ENCODE measurements at places on chromosomes 1 and 21.

DNA sequence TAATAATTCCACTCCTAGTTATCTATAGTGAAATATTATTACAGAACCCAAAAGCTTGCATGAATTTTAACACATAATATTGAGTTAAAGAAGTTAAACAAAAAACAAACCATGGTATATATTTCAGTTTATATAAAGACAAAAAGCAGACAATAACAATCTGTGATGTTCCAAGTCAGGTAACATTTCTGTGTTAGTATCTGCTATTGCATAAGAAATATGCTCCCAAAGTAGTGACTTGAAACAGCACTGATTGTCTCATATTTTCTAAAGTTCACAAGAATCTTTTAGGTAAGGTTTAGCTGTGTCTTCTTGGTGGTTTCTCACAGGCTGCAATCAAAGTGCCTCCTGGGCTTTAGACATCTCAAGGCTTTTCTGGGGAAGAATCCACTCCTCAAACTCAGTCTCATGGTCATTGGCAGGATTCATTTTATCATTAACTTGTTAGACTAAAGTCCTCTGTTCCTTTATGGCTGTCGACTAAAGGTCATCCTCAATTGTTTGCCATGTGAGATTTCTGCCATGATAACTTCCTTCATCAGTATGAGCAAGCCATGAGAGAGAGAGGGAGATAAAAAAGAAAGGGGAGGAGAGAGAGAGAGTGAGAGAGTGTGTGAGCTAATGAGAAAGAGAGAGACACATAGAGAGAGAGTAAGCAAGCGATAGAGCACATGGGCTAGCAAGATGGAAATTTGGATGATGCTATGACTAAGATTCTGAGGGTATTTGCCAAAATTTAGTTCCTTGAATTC is 19.9 kb downstream of the GBP1 start:
- DNase-seq: no peak

DNA sequence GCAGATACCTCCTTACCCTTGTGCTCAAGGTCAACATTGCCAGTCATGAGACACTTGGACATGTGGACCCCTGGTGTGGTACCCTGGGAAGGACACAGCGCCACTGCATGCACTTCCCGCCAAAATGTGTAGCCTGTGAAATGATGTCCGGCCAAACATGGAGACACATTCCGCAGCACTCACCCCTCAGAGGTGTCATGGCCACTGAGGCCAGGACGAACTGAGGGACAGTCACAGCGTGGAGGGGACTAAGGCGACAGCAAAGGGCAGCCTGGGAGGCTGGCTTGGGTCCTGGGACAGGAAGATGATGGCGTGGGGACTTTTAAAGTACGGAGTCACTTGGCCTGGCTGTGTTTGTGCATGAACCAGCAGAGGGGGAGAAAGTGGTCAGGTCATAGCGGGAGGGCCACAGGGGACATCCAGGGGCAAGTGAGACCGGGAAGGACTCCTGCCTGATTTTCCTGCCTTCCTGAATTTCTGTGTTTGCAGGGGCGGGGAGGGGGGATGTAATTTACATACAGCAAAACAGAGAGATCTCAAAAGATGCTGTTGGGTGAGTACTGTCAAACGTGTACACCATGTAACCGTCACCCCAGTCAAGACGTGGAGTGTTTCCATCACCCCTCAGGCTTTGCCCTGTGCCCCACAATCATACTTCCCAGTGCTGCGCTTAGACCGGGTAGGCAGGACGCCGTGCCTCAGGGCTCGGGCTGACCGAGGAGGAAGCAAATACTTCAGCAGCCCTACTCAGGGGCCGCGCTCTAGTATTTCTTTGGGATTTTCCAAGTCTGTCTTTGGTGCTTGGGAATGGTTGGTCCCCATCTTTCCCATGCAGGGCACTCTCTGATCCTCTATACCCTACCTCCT is 45.2 kb downstream of the WDR4 start:
- no peak for DNase-seq

DNA sequence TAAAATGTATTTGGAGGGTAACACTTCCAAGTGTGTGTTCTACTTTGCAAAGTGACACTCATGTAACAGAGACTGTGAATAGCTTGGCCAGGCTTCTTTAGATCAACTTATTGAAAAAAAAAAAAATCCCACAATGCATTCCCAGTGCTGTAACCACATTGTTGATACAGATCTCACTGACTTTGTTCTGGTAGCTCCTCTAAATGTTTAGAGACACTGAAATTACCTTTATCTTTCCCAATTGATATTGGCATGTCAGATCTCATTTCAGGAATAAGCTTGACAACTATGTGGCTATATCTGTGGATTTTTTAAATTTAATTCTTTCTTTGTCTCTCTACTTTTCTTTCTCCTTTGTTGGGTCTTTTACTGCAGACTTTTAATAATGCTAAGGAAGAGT is 1018.9 kb upstream of the PRMT6 start:
- no peak for DNase-seq

DNA sequence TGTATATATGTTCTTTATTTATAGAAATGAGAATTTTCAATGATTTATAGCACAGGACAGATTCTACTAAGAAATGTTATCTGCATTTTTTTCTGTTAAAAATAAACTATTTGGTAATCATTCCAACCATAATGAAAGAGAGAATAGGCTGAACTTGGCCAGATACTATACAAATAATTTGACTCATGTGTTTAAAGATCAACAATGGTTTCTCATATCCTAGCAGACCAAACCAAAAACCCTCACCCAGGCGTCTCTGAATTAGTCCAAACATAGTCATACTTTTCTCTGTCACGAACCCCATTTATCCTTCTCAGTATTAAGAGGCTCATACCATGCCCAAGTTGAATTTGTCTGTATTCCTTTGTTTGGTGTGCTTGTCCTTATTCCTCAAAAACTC is 40.3 kb downstream of the RPE65 start:
- no peak for DNase-seq

DNA sequence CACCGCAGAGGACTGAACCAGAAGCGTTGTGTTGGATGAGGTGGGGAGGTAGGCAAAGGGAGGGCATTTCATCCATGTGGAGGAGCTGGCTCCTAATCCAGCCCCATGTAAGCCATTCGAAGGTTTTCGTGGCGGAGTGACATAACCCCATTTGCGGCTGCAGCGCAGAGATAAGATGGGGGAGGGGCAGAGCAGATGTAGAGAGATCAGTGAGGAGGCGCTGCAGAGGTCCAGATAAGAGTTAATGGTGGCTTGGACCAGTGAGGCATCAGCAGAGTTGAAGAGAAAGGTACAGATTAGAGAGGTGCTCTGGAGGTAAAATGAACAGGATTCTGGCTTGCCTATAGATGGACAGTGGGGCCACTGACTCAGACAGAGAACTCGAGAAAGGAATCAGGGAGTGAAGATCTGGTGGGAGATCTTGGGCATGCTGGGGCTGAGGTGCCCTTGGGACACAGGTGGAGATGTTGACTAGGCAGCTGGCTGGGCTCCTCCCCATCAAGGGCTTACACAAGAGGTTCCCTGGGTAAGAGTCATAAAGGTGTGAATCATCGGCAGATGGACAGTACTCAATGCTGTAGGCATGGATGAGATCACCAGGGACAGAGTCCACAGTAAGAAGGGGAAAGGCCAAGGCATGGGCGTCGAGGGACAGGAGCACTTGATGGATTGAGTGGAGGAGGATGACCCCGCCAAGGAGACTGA is 7.8 kb upstream of the PTPRF start:
- no peak for DNase-seq
